ENCODE measurements at places on chromosomes 12 and 14.

DNA sequence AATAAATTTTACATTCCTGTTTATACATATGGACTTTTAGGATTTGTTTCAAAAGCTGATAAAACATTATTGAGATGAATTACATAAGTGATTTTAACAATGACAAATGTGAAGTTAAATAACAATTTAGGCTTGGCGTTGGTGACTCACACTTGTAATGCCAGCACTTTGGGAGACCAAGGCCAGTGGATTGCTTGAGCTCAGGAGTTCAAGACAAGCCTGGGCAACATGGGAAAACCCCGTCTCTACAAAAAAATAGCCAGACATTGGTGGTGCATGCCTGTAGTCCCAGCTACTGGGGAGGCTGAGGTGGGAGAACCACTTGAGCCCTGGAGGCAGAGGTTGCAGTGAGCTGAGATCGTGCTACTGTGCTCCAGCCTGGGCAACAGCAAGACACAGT, 7.4 kb downstream of the ACOT2 start:
- no peak for DNase-seq

DNA sequence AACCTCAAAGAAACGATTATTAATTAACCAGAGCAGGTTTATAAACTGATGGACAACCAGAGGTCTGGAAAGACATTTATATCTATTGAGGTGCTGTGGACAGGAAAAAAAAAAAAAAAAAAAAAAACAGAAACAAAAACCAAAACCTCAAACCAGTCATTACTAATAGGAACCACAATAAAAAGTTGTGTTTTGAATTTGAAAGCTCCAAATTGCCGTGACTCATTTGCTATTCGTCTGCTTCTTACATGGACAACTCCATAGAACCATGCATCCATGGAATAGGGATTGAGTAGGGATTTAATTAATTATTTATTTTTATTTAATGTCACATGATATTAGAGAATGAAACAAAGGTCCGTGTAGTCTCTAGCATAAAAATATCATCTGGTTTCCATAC, 134.1 kb upstream of the SSTR1 start:
- no peak for DNase-seq

DNA sequence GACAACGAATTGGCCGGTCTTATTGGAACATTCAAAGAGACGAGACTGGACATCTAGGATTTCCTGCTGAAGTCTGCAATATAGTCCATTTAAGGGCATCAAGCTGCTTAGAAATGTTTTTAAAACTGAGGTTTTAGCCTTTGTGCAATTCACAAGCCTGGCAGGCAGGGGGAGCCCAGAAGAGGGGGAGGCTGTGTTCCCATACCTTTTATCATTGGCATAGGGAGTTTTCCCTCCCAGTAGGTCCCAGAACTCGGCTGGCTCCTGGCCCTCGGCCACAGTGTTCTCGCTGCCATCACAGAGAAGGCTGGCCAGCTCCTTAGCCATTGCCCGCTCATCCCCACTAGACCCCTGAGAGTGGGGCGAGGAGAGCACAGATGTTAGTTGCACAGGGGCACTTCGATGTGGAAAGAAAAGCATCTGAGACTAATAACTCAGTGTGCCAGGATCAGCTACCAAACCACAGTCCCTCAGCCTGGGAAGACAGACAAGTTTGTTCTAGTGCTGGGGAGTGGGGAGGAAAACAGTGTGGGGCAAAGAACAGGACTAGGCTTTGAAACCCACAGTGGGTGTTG, 15.1 kb downstream of the AVIL start:
- no peak for DNase-seq

DNA sequence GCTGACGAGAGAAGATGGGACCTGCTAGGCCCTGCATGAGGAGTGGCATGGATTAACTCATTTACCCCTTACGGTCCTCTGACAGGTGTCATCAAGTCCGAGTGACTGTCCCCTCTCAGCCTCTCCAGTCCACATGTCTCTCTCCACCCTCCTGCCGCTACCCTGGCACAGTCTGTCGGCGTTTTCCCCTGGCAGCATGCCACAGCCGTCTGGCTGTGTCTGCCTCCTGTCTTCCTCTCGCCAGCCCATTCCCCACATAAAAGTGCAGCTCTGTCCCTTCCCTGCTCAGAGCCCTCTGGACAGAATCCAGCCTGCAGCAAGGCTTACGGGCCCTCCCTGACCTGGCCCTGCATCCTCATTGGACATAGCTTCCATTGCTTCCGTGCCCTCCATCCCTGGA, 45.6 kb downstream of the UBE3B start:
- no peak for DNase-seq
